ENCODE measurements at places on chromosomes 16 and 17.

DNA sequence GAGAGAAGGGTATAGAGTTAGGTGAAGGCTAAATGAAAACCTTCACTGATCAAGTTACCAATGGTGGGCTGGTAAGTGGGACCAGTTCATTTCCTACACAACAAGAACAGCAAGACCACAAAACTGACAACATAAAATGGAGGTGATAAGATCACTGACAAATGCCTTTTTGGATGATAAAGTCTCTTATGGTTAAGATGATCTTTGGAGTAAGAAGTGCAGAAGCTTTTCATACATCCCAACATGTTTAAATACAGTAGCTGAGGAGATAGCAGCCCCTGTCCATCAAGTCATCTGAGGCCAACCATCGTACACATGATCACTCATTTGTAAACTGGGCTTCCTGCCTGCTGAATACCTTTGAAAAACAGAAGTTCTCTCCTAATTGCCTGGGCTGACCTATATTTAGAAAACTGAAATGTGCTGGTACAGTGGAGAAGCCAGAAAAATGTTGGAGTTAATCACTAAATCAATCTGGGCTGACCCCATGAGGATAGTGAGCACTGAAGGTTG lies 259.0 kb upstream of the ZFHX3 start:
- H3K4me3 ChIP-seq: no peak overlapping the region
- H3K4me1 ChIP-seq: no peaks in the 10 kb centered on the region
- no peaks in the 10 kb centered on the region for H3K27me3 ChIP-seq
- H3K27ac ChIP-seq: no peak overlapping the region
- no peak for DNase-seq

GRCh38 chr17:31147507-31148202 lies 52.9 kb downstream of the NF1 start:
- no peak overlapping the region for H3K27ac ChIP-seq
- DNase-seq: no peak
- H3K4me3 ChIP-seq: no peak overlapping the region
- H3K36me3 ChIP-seq: no peaks in the 10 kb centered on the region
- H3K27me3 ChIP-seq: no peaks in the 10 kb centered on the region

- no peak overlapping the region for H3K27ac ChIP-seq
- no peak overlapping the region for H3K4me3 ChIP-seq
- H3K4me1 ChIP-seq: no peaks in the 10 kb centered on the region
- no peak for DNase-seq
Observed at GRCh38 chr17:78953356-78954350, 26.1 kb downstream of the LGALS3BP start.

DNA sequence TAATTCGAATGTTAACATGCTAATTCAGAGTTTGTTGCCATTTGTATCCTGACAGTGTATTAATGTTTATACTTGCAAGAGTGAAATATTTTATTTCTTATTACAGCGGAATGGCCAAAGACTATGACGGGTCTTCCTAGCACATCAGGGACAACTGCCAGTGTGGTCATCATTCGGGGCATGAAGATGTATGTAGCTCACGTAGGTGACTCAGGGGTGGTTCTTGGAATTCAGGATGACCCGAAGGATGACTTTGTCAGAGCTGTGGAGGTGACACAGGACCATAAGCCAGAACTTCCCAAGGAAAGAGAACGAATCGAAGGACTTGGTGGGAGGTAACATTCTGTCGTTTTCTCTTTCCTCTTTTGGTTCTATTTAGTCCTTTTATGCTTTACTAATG lies 23.4 kb downstream of the PPM1D start:
- no peak overlapping the region for H3K4me3 ChIP-seq
- no peak for DNase-seq
- H3K36me3 ChIP-seq: peaks cover 15% of the 10 kb centered on the region
- H3K4me1 ChIP-seq: no peaks in the 10 kb centered on the region
- H3K27me3 ChIP-seq: no peaks in the 10 kb centered on the region
- H3K27ac ChIP-seq: no peak overlapping the region

DNA sequence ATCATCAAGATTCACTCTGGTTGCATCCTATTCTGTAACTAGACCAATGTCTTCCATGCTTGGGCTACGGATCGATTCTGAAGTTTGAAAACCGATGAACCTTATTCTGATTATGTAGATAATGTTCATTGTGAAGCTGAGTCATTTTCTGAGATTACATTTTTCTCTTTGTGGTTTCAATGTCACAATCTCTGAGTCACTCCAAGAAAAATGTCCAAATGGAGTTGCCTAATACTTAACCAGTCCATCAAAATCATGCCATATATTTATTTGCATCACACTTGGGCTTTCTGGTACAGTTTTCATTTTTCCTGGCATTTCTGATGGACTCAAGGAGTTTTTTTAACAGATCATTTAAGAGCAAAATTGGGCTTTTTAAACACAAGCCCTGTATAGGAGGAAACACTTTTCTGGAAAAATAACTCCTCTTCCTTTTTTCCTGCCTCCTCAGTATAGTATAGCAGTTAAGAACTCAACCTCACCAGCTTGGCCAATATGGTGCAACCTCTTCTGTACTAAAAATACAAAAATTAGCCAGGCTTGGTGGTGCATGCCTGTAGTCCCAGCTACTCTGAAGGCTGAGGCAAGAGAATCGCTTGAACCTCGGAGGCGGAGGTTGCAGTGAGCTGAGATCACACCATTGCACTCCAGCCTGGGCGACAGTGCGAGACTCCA lies 17.5 kb downstream of the CACNG3 start:
- no peaks in the 10 kb centered on the region for H3K36me3 ChIP-seq
- no peak overlapping the region for H3K4me3 ChIP-seq
- no peak overlapping the region for H3K27ac ChIP-seq
- H3K27me3 ChIP-seq: no peaks in the 10 kb centered on the region

- no peak overlapping the region for H3K27ac ChIP-seq
- H3K4me1 ChIP-seq: peaks cover 36% of the 10 kb centered on the region
- H3K4me3 ChIP-seq: no peak overlapping the region
Observed at GRCh38 chr16:85520853-85521521, 92.1 kb upstream of the GSE1 start.

- H3K4me1 ChIP-seq: no peaks in the 10 kb centered on the region
- peak; percentile 51 for DNase-seq
- no peaks in the 10 kb centered on the region for H3K27me3 ChIP-seq
- H3K4me3 ChIP-seq: no peak overlapping the region
- H3K36me3 ChIP-seq: no peaks in the 10 kb centered on the region
Observed at GRCh38 chr16:11386791-11387546, 41.7 kb downstream of the RMI2 start.

DNA sequence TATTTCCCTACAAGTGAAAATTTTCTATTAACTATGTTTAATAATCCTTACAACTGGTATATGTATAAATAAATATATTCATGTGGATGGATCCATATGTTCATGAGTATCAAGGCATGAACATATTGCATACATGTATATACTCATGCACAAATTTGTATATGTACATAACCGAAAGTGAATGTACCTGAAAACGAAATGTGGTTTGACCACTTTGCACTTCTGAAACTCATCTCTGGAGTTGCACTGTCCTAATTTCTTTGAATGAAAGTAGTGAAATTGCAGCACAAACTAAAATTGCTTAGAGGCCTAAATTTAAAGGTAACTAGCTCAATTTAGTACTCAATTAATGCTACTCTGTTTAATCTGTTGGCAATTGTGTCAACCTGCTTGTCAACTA lies 27.4 kb upstream of the GNAO1 start:
- no peak for DNase-seq
- no peaks in the 10 kb centered on the region for H3K27me3 ChIP-seq
- no peak overlapping the region for H3K4me3 ChIP-seq

DNA sequence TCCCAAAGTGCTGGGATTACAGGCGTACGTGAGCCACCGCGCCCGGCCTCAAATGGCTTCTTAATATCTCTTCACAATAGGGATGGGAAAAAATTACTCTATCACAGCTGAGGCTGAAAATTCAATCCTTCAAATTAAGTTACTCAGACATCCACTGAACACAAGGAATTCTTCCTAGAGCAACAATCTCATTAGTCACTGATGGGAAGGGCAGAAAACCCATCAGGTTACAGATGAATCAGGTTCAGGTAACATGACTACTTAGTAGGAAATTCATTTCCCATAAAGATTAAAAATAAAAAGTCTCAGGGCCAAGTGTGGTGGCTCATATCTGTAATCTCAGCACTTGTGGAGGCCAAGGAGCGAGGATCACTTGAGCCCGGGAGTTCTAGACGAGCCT lies 42.5 kb upstream of the ABR start:
- H3K4me3 ChIP-seq: no peak overlapping the region
- no peaks in the 10 kb centered on the region for H3K36me3 ChIP-seq
- H3K27ac ChIP-seq: no peak overlapping the region
- H3K4me1 ChIP-seq: no peaks in the 10 kb centered on the region

DNA sequence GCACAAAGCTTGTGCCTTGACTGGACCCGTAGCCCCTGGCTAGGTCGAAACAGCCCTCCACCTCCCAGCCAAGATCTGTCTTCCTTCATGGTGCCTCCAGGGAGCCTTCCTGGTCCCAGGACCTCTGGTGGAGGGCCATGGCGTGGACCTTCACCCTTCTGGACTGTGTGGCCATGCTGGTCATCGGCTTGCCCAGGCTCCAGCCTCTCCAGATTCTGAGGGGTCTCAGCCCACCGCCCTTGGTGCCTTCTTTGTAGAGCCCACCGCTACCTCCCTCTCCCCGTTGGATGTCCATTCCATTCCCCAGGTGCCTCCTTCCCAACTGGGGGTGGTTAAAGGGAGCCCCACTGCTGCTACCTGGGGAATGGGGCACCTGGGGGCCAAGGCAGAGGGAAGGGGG lies 3.5 kb downstream of the CTRL start:
- peaks cover 35% of the 10 kb centered on the region for H3K36me3 ChIP-seq
- no peak overlapping the region for H3K4me3 ChIP-seq
- no peak overlapping the region for H3K27ac ChIP-seq
- peaks cover 29% of the 10 kb centered on the region for H3K4me1 ChIP-seq
- no peak for DNase-seq

DNA sequence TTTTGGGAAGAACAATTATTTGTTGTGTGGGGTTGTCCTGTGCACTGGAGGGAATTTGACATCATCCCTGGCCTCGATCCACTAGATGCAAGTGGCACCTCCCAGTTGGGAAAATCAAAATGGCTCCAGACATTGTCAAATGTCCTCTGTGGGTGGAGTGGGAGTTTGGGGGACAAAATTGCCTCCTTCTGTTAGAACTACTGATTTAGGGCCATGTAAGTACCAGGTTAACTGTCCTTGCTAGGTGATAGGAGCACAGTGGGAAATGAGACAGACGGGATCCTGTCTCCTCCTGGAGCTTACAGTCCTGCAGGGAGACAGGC lies 56.8 kb downstream of the ARHGAP23 start:
- H3K4me1 ChIP-seq: no peaks in the 10 kb centered on the region
- peaks cover 50% of the 10 kb centered on the region for H3K36me3 ChIP-seq
- no peak overlapping the region for H3K4me3 ChIP-seq
- peak overlapping the region; percentile 69 for H3K27ac ChIP-seq
- H3K27me3 ChIP-seq: no peaks in the 10 kb centered on the region

DNA sequence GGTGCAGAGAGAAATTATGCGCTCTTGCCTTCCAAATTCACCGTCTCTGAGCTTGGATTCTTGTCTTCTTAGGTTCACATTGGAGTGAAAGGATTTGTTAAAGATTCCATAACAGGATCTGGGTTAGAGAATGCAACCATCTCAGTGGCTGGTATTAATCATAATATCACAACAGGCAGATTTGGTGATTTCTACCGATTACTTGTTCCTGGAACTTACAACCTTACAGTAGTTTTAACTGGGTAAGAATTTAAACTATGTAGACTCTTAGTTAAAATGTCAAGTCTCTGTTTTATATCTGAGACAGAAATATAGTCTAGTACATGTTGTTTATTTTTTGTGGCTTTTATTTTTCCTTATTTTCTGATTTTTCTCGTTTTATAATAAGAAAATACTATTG lies 42.9 kb downstream of the CPD start:
- H3K4me1 ChIP-seq: no peaks in the 10 kb centered on the region
- H3K27ac ChIP-seq: no peak overlapping the region
- peaks cover 14% of the 10 kb centered on the region for H3K36me3 ChIP-seq
- DNase-seq: no peak
- H3K4me3 ChIP-seq: no peak overlapping the region
- H3K27me3 ChIP-seq: no peaks in the 10 kb centered on the region

GRCh38 chr16:11205065-11205699 lies 50.8 kb downstream of the SOCS1 start:
- H3K4me3 ChIP-seq: no peak overlapping the region
- H3K36me3 ChIP-seq: no peaks in the 10 kb centered on the region
- H3K27ac ChIP-seq: no peak overlapping the region
- DNase-seq: no peak

DNA sequence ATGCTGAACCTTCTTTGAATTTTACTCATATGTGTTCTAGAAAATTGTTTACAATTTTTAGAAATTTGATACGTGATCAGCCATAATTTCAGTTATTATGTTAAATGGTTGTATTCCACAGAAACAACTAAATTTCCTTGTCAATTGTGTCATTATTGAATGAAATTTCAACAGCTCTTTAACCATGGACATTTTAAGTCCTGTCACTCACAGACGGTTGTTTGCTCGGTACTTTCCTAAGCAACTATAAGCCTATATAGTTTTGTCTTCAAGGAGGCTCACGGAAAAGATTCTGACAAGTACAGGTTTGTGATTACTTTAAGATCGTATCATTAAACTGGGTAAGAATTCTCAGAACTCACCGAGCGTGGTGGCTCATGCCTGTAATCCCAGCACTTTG lies 31.8 kb downstream of the SLC39A11 start:
- no peak overlapping the region for H3K27ac ChIP-seq
- no peak overlapping the region for H3K4me3 ChIP-seq

DNA sequence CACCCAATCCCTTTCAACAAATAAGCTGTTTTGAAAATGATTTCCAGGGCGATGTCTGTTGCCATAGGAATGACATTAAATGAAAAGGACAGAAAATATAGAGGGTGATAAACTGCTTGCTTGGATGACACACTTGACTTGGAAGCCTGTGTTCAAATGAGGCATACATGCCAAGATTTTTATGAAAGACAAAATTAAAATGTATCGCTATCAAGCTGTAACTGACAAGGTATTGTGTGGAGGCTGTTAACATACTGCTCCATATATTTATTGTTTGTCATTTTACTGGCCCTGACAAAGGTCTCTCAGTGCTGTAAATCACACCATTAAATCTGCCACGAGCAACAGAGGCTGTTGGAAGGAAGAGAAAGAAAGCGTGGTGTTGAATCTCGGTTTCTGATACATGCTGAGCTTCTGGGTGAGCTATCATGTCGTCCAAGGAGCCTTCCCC lies 456.2 kb upstream of the SALL1 start:
- no peak for DNase-seq
- H3K27me3 ChIP-seq: no peaks in the 10 kb centered on the region
- H3K4me1 ChIP-seq: no peaks in the 10 kb centered on the region
- no peaks in the 10 kb centered on the region for H3K36me3 ChIP-seq
- H3K4me3 ChIP-seq: no peak overlapping the region
- no peak overlapping the region for H3K27ac ChIP-seq
